ENCODE measurements at places on chromosomes 6 and 20. TPM values are rescaled to one million over a fixed set of nuclear protein-coding genes. Genes with fewer than 3 reads are reported as not detected.

- no peaks in the 10 kb centered on the region for H3K36me3 ChIP-seq
- H3K4me1 ChIP-seq = peaks cover 19% of the 10 kb centered on the region
- DNase-seq = peak; percentile 88
- H3K27me3 ChIP-seq = no peaks in the 10 kb centered on the region
Observed at GRCh38 chr20:3768342-3769130, 983 bp upstream of the ADISSP start.

DNA sequence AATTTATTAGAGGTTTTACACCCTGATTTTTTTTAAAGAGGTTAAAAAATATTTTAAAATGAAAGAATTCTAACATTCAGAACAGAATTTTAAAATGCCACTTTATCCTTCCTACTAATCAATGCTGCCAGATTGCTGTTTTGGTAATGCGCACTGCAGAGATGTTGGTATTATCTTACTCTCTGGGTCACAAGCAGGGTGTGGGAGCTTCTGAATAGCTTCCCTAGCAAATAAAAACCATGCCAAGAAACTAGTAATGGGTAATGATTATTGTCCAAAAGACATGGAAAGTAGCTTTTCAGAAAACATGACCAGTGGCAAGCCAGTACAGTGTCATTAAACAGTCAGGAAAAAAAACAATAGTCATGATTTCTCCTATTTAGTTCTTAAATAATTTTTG is 205.4 kb downstream of the TPBG start:
- H3K36me3 ChIP-seq = no peaks in the 10 kb centered on the region
- no peak overlapping the region for H3K27ac ChIP-seq
- no peaks in the 10 kb centered on the region for H3K4me1 ChIP-seq

GRCh38 chr6:127441881-127442280 is 17.3 kb downstream of the KIAA0408 start:
- H3K27ac ChIP-seq = no peak overlapping the region
- H3K4me1 ChIP-seq = no peaks in the 10 kb centered on the region
- no peak for DNase-seq

- no peak for DNase-seq
- H3K4me1 ChIP-seq = no peaks in the 10 kb centered on the region
- no peaks in the 10 kb centered on the region for H3K27me3 ChIP-seq
- no peaks in the 10 kb centered on the region for H3K36me3 ChIP-seq
- no peak overlapping the region for H3K27ac ChIP-seq
Observed at GRCh38 chr6:166809721-166810120, 146.6 kb downstream of the RNASET2 start.

- H3K4me3 ChIP-seq = no peak overlapping the region
- H3K27ac ChIP-seq = no peak overlapping the region
- DNase-seq = no peak
- no peaks in the 10 kb centered on the region for H3K27me3 ChIP-seq
Observed at GRCh38 chr20:18738055-18738454, 75.5 kb upstream of the SCP2D1 start.

- H3K4me1 ChIP-seq = peaks cover 19% of the 10 kb centered on the region
- peak overlapping the region; percentile 73 for H3K4me3 ChIP-seq
- H3K36me3 ChIP-seq = no peaks in the 10 kb centered on the region
- peak overlapping the region; percentile 86 for H3K27ac ChIP-seq
- no peaks in the 10 kb centered on the region for H3K27me3 ChIP-seq
- peak; percentile 99 for DNase-seq
Observed at GRCh38 chr20:36064658-36065426, 89.7 kb upstream of the EPB41L1 start.

GRCh38 chr20:9630554-9630953 is 116.2 kb downstream of the LAMP5 start:
- no peak overlapping the region for H3K4me3 ChIP-seq
- no peak for DNase-seq
- H3K27ac ChIP-seq = no peak overlapping the region
- no peaks in the 10 kb centered on the region for H3K27me3 ChIP-seq

GRCh38 chr6:79184086-79184485 is 50.4 kb downstream of the HMGN3 start:
- H3K27me3 ChIP-seq = no peaks in the 10 kb centered on the region
- no peak for DNase-seq
- no peak overlapping the region for H3K27ac ChIP-seq
- no peaks in the 10 kb centered on the region for H3K36me3 ChIP-seq
- H3K4me3 ChIP-seq = no peak overlapping the region

DNA sequence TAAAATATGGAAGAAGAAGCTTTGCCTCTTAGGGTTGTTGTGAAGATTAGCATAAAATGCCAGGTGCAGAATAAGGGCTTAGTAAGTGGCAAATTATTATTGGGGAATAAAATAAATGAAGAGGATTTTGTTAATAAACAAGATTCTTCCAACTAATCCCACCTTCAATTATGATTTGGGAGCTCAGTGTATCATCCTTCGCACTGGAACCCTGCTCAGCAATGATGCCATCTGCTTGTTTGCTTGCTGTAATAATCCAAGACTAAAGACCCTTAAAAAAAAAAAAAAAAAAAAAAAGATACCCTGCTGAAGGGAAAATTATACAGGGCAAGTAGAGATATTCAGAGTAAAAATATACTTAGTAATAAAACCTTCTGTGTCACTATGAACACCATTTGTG is 62.0 kb upstream of the RREB1 start:
- peaks cover 5% of the 10 kb centered on the region for H3K4me1 ChIP-seq
- no peak overlapping the region for H3K27ac ChIP-seq
- DNase-seq = no peak
- no peaks in the 10 kb centered on the region for H3K36me3 ChIP-seq

- no peak overlapping the region for H3K4me3 ChIP-seq
- H3K36me3 ChIP-seq = no peaks in the 10 kb centered on the region
- DNase-seq = no peak
Observed at GRCh38 chr20:17444091-17444490, 87.1 kb downstream of the BFSP1 start.

DNA sequence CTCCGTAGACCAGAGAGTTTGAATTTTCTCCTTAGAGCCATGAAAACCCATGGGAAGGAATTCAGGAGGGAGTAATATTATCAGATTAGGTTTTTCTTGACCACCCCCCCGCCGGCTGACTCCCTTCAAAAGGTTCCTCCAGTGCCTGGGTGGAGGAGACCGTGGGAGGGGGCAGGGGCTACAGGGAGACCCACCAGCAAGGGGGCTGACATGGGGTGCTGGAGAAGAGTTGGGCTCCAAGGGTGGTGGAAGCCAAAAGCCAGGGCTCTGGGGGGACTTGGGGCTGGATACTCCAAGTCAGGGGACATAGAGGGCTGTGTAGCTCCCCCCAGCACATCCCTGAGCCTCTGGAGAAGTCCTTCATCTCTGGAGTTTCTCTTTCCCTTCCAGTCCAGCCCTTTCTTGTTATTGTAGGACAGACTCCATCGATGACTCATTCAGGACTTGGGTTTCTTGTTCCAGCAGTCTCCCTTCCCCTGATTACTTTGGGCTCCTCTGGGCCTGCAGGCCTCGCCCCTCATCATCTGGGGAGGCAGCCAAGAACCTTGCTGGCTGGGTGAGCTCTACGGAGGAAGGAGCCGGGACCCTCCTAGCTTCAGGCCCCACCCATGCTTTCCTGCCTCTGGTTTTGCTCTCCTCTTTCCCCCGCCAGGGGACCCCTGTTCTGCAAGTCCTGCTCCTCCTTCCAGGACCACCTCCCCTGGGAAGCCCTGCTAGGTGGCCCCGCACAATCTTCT is 10.5 kb upstream of the KIAA1755 start:
- H3K27ac ChIP-seq = no peak overlapping the region
- H3K4me1 ChIP-seq = peaks cover 8% of the 10 kb centered on the region
- H3K27me3 ChIP-seq = no peaks in the 10 kb centered on the region
- H3K4me3 ChIP-seq = no peak overlapping the region
- DNase-seq = no peak

DNA sequence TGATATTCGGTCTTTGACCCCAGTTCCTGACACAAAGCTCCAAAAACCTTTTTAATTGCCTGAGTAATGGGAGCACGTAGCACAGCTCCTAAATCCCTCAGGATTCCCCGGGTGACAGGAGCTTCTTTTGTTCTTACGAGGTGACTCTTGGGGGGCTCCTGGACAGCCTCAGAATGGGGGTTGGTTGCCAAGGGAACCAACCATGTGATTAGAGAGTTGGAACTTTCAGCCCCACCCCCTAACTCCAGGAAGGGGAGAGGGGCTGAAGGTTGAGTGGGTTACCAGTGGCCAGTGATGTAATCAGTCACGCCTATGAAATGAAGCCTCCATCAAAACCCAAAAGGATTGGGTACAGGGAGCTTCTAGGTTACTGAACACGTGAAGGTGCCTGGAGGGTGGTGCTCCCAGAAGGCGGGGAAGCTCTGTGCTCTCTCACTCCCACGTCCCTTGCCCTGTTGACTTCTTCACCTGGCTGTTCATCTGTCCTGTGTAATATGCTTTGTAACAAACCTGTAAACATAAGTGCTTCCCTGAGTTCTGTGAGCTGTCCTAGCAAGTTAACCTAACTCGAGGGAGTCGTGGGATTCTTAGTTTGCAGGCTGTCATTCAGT is 89.5 kb downstream of the CHMP4B start:
- H3K27me3 ChIP-seq = no peaks in the 10 kb centered on the region
- H3K4me3 ChIP-seq = no peak overlapping the region
- no peak overlapping the region for H3K27ac ChIP-seq
- H3K4me1 ChIP-seq = no peaks in the 10 kb centered on the region

- no peak for DNase-seq
- no peaks in the 10 kb centered on the region for H3K36me3 ChIP-seq
- no peak overlapping the region for H3K27ac ChIP-seq
- peaks cover 3% of the 10 kb centered on the region for H3K4me1 ChIP-seq
- no peak overlapping the region for H3K4me3 ChIP-seq
- no peaks in the 10 kb centered on the region for H3K27me3 ChIP-seq
Observed at GRCh38 chr6:1552296-1552761, 57.4 kb upstream of the FOXC1 start.

DNA sequence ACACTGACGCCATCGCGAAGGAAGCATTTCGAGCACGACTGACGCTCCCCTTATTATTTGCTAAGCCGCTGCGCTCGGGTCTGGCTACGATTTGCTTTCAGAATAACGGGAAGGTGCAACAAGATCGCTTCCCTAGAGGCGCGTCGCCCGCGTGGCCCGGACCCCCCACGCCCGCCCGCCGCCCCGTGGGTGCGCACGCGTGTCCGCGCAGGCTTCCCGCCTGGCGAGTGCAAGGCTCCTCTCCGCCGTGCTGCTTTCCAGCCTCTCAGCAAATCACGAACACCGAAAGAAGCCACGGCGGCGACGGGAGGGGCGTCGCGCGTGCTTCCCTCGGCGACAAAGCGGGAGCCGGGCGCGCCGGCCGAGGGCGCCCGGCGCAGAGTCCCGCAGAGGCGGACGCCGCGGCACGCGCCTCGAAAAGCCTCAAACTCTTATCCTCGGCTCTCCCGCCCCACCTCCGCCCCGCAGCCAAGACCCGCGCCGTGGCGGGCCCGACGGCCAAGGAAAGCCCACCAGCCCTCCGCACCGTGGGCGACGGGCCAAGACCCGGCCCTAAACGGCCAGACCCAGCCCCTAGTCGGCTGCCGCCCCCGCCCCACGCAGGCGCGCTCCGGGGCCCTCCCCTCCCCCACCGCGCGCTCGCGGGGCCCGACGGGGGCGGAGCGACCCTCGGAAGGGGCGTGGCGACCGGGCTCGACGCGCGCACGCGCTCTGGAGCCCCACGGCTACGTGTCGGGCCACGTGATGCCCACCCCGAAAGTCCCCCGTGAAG is 987 bp upstream of the QKI start:
- peak overlapping the region; percentile 72 for H3K4me3 ChIP-seq
- H3K27me3 ChIP-seq = no peaks in the 10 kb centered on the region

DNA sequence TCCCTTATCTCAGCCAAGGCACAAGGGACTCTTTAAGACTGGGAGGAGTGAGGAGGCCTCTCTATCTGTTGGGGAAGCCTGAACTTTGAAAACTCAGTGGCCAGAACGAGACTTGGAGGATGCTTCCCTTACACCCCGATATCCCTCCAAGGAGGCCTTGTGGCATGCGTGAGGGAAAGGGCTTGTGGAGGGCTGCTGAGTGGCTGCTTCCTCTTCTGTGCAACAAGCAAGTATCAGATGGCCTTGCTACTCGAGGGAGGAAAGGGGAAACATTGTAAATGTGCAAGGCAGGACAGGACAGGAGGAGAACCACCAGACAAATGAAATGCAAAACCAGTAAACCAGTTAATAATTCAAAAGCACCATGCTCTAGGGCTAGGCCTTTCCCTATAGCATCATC is 306.5 kb upstream of the MAP3K7 start:
- H3K4me1 ChIP-seq = no peaks in the 10 kb centered on the region
- no peak overlapping the region for H3K27ac ChIP-seq
- DNase-seq = no peak

DNA sequence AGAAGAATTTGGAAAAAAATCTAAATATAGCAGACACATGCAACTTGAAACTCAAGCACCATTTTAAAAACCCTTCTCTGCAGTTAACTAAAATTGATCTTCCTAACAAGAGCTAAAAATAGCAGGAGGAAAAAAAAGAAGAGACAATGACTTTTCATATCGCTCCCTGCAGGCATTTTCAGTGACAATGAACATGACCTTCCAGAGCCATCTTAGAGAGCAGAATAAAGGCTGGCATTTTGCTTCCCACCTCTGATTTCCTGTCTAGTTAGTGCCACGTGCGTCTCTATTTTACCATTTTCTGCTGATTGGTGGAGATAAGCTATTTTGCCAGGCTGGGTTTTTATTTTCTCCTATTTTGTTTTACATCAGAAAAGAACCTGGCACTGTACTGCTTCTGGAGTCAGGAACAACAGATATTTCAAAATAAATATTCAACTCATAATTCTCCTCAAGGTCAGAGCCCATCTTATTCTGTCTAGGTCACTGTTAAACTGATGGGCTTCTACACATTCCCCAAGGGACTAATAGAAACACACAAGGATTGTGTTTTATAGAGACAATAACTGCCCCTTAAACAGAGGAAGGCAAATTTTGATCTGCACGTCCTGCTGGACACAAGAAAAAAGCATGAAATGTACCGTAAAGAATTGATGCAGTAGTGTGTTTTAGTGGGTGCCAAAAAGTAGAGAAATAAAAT is 70.2 kb upstream of the ENPP5 start:
- H3K4me1 ChIP-seq = no peaks in the 10 kb centered on the region
- no peaks in the 10 kb centered on the region for H3K27me3 ChIP-seq
- no peaks in the 10 kb centered on the region for H3K36me3 ChIP-seq
- no peak for DNase-seq
- H3K4me3 ChIP-seq = no peak overlapping the region

GRCh38 chr20:20227013-20227571 is 140.8 kb upstream of the INSM1 start:
- no peak for DNase-seq
- no peaks in the 10 kb centered on the region for H3K36me3 ChIP-seq
- H3K27me3 ChIP-seq = peaks cover 8% of the 10 kb centered on the region
- H3K4me3 ChIP-seq = no peak overlapping the region

DNA sequence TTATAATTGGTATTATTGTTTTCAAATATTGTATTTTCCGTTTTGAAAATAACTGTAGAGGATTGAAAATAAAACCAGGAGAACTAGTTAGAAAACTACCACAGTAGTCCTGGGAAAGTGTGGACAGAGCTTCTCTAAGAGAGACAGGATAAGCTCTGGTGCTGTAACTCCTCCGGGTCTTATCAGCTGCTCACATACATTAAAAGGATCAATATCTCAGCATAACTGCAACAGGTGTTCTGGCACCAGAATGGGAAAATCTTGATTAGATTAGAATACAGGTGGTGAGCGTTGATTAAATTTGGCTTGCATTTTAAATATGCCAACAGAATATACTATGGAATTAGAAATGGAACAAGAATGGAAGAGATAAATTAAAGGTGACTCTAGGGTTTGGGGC is 1138.9 kb upstream of the ADGRB3 start:
- no peak for DNase-seq
- no peak overlapping the region for H3K4me3 ChIP-seq
- H3K27me3 ChIP-seq = no peaks in the 10 kb centered on the region
- H3K36me3 ChIP-seq = no peaks in the 10 kb centered on the region
- no peak overlapping the region for H3K27ac ChIP-seq

Gene HLA-DRB1
- 335 TPM for total RNA-seq

Gene KCNB1
- 0.41 TPM for total RNA-seq

Gene OR2H2
- total RNA-seq = not detected

Gene SDCBP2
- 10.9 TPM for total RNA-seq

Gene VARS2
- total RNA-seq = 28.7 TPM

Gene MARCKS
- total RNA-seq = 73.4 TPM

Gene SYNDIG1
- not detected for total RNA-seq

Gene LGSN
- 0.38 TPM for total RNA-seq
